Fibroblast of upper back skin (primary cell): ENCODE measurements at places on chromosomes 7 and 10.
A peak's percentile ranks its signal among the peaks of the same experiment; 100 is the strongest.

DNA sequence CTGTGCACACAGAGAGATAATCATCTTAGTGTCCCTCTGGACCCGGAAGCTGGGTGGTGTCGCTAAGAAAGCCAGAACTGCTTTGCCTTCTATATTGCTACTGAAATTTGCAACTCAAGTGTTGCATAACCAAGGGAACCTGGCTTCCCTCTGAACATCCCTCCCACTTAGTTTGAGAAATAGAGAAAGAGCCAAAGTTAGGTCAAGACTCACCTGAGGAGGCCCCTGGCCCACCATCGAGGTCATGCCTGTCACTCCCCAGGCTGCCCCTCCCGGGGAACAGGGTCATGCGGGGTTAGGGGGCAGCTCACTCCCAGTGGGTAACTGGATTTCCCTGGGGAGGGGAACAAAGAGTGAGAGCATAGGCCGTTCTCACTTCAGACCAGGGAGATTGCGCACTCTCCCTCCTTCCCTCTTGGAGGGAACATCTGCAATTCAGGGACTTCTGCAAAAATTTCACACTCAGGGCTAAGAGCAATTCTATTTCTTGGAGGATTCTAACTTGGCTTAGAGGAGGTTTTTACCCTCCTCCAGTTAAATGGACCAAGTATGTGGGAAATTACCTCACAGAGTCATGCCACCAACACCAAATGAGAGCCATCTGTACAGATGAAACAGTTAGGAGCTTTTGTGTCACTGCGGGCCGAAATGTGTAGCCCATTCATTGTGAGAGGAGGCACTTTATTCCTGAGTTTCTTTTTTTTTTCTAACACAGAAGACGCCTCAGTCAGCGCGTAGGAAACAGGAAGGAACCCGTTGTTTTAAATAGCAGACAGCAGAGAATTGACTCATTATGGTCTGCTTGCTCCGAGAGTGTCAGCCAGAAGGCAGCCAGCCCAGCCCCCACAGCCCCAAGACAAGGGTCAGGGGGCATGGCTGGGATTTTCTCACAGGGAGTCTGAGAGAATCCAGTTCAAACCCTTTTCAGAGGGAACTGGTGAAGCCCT lies 221.3 kb downstream of the ARHGAP12 start:
- peak; percentile 86 for DNase-seq

DNA sequence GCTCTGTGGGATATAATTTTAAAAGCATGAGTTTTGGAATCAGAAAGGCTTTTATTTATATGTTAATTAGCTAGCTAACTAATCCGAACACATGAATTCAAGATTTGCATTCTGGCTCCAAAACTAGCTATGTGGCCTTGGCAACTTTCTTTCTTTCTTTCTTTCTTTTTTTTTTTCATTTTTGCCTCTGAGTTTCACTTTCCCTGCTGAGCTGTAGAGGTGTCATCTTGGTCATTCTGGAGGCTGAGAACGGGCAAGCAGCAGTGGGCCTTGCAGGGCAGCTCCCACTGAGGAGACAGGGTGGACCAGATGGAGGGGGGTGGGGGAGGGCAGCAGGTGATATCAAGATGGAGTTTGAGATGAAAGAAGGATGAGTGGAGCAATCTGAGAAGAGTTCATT lies 24.8 kb upstream of the SFMBT2 start:
- DNase-seq: no peak

DNA sequence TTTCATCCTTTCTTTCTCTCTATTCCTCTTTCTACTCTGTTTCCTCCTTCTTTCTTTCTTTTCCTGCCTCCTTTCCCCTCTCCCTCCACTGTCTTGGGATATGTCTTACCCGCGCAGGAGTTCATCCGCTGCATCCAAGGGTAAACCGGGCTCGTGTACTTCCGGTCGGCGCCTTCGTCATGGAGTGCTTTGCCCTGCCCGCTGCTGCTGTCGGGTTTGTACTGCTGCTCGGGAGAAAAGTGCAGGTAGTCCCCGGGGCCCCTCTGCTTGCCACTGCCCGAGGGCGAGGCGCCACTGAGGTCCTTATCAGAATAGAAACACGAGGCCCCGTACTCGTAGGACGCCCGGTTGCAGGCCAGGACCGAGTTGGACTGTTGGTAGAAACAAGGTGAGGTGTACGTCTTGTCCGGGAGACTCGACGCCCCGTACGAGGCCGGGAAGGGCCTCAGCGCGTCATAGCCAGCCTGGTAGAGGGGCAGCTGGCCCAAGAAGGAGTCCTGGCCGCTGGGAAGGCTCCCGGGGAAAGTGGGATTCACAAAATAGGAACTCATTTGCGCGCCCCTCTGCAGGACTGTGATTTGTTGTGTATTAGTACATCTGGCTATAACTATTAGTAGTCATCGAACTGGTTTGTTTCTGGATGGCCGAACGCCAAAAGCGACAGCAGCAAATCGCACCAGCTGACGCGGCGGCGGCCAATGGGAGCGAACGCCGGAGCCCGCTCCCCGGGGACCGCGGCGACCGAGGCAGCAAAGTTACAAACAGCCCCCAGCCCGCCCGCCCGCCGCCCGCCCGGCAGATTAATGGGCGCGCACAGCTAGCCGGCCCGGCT lies at the start of gene HOXA6:
TSS of gene HOXA6 (minus strand) at position 576 of the 832 bp plus-strand sequence. CDS start at position 551, 25 bp downstream.
- DNase-seq: no peak

DNA sequence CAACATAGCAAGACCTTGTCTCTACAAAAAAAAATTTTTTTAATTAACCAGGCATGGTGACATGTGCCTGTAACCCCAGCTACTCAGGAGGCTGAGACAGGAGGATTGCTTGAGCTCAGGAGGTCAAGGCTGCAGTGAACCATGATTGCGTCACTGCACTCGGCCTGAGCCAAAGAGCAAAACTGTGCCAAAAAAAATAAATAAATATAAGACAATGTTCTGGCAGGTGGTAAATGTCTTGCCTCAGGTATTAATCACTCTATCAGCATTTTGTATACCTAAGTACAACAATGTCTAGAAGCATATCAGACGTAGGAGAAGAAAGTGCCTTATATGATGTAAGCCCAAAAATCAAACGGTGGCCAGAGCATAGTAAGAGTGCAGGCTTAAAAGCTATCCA lies 427.8 kb upstream of the C7orf33 start:
- no peak for DNase-seq
